Retina (tissue), 1 donor: ENCODE measurements at places on chromosomes 16 and 17.

DNA sequence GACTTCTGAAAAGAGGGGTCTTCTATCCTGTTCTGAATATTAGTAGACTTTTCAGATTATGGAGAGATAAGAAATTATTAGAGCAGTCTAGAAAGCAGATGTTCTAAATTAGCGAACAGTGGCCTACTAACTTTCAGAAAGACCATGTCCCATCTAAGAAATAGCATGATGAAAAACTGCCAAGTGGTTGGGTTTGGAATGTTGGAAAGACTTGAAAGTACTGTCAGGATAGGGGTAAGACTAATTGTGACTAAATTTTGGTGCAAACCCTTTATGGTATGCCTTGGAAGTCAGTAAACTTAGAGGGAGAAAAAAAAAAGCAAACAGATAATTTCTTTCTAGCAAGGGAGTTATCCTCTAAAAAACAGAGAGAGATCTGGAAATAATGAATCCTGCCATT, 41.1 kb downstream of the TANGO6 start:
- no peak for DNase-seq

- no peak for DNase-seq
Measured at GRCh38 chr17:39736319-39737165, 1.2 kb upstream of the GRB7 start.

GRCh38 chr16:65782611-65783600, 583.6 kb upstream of the CDH5 start:
- no peak for DNase-seq

DNA sequence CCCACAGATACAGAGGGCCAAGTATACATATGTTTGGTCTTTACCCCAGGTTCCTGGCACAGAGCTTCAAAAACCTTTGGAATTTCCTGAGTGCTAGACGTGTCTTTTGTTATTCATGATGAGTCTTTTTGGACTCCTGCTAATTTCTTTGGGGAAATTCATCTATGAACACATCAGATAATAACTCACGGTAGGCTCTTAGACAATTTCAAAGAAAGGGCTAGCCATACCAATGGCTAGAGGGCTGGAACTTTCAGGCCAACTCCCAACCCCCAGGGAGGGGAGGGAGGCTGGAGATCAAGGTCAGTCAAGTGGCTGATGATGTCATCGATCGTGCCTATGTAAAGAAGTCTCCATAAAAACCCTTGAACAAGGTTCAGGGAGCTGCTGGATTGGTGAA, 101.9 kb downstream of the STX8 start:
- DNase-seq: no peak

GRCh38 chr17:81665205-81666091, 957 bp downstream of the OXLD1 start:
- DNase-seq: no peak
